Activated naive CD8-positive, alpha-beta T cell treated with anti-CD3 and anti-CD28 coated beads, Interleukin-2, amount 50 U/mL, for 16 hours (primary cell): ENCODE measurements at places on chromosomes 11 and 22.

GRCh38 chr11:126465573-126466188, 110.2 kb downstream of the ST3GAL4 start:
- DNase-seq: no peak

GRCh38 chr11:47495856-47496217, 46.9 kb upstream of the RAPSN start:
- no peak for DNase-seq

- DNase-seq: no peak
Observed at GRCh38 chr11:27718346-27718862, 18.1 kb upstream of the BDNF start.

DNA sequence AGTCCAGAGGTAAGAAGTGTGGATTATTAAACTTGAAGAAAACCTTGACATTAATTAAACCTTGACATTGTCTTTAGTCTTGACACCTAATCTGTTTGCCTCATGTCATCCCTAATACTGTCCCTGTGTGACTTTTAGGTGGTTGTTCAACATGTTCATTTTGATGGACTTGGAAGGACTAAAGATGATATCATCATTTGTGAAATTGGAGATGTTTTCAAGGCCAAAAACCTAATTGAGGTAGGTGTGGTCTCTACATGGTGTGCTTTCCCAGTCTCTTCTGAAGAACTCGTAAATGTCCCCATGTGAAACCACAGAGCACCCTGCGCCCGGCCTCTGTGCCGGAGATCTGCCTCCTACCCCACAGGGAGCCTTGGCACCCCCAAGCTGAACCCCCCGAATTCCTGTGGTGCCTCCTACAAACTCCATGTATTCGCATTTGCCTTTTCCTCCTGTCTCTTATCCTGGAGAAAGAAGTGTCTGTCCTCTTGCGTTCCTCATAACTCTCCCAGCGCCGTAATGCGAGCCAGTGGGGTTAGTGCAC, 9.1 kb downstream of the SAMM50 start:
- no peak for DNase-seq

DNA sequence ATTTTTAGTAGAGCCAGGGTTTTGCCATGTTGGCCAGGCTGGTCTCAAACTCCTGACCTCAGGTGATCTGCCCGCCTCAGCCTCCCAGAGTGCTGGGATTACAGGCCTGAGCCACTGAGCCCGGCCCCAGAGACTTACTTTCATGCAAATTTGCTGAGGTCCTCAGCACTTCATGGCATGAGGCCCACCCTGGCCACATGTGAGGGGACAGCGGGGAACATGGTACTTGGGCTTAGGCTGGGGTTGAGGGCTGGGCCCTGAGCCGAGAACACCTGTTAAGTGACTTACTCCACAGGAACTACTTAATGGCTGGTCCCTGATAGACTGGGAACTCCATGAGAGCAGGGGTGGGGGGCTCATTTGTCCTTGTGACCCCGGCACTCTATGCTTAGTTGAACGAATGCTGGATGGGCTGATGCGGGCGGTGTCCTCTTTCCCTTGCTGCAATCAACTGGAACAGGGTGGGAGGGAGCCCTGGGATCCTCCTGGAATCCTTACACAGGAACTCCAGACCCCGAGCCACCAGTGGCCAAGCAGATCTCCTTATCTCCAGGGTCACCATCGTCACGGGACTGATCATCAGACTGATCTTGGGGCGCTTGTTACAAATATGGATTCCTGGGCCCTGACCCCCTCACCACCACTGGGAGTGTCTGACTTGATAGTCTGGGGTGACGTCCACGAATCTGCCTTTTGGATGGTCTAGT, 1.0 kb downstream of the VSIG10L2 start:
- no peak for DNase-seq

DNA sequence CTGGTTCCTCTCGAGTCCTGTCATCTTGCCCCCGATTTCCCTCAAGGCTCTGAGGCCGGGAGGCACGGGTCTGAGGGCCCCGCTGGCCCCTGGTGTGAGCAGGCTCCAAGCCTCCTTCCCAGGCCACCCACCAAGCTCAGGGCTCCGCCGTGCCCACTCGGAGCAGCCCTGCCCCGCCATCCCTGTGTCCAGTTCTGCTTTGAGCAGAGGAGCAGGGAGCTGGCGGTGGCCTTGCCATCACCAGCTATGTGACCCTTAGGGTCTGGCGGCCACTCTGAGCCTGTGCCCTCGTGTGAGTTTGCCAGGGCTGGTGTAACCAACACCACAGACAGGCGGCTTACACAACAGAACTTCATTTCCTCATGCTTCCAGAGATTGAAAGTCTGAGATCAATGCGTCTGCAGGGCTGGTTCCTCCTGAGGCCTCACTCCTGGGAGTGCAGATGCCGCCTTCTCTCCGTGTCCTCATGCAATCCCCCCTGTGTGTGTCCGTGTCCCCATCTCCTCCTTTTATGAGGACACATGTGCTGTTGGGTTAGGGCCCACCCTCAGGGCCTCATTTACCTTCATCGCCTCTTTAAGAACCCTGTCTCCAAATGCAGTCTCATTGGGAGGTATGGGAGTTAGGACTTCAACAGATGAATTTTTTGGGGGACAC, 36.5 kb upstream of the CELSR1 start:
- DNase-seq: no peak

DNA sequence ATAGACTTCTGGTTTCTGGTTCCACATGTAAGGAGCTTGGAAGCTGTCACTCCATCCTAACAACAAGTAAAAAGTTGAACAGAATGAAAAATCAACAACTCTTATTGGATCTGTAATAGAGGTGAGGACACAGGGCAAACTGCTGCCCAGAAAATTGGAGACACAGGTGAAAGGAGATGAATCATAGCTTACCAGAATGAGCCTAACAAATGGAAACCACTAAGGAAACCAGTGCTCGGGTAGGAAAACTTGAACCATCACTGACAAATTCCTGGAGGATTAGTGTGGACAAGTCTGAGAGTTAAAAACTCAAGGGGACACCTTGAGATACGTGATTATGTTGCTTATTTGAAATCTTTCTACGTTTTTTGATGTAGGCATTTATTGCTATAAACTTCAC, 52.1 kb downstream of the GDPD4 start:
- no peak for DNase-seq

- DNase-seq: no peak
Observed at GRCh38 chr22:42127606-42128005, 3.0 kb downstream of the CYP2D6 start.
